ENCODE measurements at places on chromosomes 1 and 21.

- DNase-seq: no peak
These were observed 321.6 kb downstream of the LMO4 start for GRCh38 chr1:87650306-87650705.

GRCh38 chr1:168236836-168237611 lies 11.2 kb downstream of the SFT2D2 start:
- DNase-seq: no peak

DNA sequence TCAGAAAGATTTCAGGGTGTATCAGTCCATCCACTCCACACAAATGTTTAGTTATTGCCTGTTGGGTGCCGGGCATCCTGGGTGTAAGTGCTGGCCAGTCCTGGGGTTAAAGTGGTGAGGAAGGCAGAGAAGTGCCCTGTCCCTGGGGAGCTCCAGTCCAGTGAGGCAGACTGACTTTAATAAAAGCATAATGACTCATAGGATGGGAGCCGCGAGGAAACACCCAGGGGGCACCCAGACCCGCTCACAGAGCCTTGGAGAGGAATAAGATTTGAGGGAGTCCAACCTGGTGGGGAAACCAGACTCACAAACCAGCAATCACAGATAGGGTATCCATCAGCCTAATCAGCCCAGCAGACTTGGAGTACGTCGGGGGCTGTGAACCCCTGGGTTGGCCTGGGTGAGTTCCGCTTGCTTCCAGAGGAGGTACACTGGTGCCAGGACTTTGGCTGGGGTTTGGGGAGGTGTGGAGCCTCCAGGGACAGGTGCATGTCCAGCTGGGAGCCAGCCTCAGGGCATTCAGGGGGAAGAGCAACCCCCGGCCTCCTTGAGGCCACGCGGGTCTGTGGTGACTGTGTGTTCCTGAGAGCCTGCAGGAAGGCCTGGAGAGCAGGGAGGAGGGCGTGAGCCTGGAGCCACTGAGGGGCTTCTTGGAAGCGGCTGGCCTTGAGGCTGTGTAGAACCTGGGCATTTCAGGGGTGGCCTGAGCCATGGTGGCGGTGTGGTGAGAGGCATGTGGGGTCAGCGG lies 3.7 kb downstream of the PEAR1 start:
- no peak for DNase-seq

DNA sequence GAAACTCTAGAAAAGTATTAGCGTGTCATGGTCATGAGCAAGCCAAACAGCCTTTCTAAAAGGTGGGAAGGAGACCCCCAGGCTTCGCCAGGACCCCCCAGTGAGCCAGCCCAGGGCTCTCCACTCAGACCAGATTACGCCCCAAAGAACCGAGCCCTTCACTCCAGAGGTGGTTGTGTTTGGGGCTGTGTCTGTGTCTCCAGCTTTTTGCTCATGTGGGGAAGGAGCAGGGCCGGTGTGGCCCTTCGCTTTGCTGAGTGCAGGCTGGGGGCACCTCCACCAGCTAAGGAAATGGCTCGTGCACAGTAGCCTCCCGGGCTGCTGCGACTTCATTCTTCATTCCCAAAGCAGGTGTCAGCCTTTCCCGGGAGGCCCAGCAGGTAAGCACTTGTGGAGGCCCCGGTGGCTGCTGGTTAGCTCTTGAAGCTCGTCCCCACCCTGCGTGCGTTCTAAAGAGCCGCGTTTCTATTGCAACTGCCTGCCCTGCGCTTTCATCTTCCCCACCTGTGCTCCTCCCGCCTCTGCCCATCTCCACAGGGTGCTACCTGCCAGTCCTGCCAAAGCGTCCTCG lies 531 bp downstream of the TSPEAR start:
- DNase-seq: no peak

- no peak for DNase-seq
These were observed 772 bp downstream of the SLC30A2 start for GRCh38 chr1:26044971-26045721.

DNA sequence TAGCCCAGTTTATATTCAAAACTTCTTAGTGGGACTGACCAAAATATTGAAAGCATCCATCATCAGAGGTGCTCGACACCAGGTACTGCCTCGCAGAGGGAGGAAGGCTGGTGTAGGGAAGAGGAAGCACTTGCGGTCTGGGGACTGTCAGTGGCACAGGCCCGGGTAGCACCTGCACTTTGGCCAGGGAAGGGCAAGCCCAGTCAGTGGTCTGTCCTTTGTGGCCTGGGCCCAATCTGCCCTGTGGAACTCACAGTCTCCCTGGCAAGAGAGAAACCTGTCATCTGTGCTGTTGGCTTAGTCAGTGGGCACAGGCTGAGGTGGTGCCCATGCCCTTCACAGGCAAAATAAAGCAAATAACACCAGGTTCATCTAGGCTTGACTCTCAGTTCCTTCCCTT lies 77.4 kb downstream of the SYT6 start:
- no peak for DNase-seq

- DNase-seq: no peak
These were observed 271.6 kb upstream of the SGIP1 start for GRCh38 chr1:66262208-66262963.

GRCh38 chr1:159009704-159010361 lies at the start of gene IFI16:
Gene IFI16, plus strand, starts transcription at chr1:159009907. Its CDS starts 4,774 bp downstream, at chr1:159014681.
- DNase-seq: peak; percentile 42
